Renal pelvis (tissue), 12 donors: ENCODE measurements at places on chromosomes 7 and 10. TPM values are rescaled to one million over a fixed set of nuclear protein-coding genes. Genes with fewer than 3 reads are reported as not detected.
A peak's percentile ranks its signal among the peaks of the same experiment; 100 is the strongest.

GRCh38 chr10:81179805-81180452, 642.2 kb downstream of the SH2D4B start:
- peak; percentile 12 for DNase-seq

The C10orf67 gene
- 3.0 TPM for polyA plus RNA-seq

The CPA4 gene
- polyA plus RNA-seq, result 0.59 TPM

DNA sequence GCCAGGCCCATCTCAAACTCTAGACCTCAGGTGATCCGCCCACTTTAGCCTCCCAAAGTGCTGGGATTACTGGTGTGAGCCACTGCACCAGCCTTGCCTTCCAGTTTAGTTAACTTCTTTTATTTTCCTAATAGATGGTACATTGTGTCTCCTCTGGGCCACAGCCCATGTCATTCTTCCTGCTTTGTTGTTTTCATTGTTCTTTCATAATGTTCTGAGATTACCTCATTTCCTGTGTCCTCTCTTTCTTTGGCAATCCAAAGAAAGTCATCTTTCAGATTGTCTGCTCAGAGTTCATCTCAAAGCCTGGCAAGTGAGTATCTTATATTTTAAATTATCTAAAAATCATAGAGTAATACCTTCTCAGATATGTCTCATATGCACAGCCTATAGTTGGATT, at the start of gene OLAH:
OLAH (plus strand) TSS at position 270 of the 400 bp plus-strand sequence. CDS start 3,346 bp downstream, outside the sequence.
- DNase-seq, result no peak

- DNase-seq, result no peak
Observed at GRCh38 chr7:126637538-126637937, 615.2 kb downstream of the GRM8 start.

DNA sequence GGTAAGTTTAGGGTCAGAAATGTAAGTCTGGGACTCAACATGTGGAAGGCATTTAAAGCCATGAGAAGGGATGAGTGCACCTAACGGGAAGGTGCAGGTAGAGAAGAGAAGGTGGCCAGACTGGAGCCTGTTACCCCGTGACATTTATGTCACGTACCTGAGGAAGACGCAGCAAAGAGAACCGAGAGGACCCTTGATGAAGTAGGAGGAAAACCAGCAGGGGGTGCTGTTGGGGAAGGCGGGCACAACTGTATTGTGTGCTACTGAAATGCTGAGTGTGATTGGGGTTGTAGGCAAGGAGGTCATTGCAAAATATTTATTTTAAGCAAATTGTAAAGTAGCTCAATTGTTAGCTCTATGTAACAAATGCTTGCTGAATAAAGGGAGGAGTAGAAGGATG, 338.2 kb upstream of the PRKCQ start:
- DNase-seq, result no peak

GRCh38 chr10:120573355-120573754, 116.3 kb downstream of the PLPP4 start:
- DNase-seq, result no peak

The TMEM229A gene
- polyA plus RNA-seq, result 0.08 TPM

- DNase-seq, result no peak
Observed at GRCh38 chr7:133478591-133479135, 225.8 kb downstream of the EXOC4 start.

The HABP2 gene
- 0.52 TPM for polyA plus RNA-seq

DNA sequence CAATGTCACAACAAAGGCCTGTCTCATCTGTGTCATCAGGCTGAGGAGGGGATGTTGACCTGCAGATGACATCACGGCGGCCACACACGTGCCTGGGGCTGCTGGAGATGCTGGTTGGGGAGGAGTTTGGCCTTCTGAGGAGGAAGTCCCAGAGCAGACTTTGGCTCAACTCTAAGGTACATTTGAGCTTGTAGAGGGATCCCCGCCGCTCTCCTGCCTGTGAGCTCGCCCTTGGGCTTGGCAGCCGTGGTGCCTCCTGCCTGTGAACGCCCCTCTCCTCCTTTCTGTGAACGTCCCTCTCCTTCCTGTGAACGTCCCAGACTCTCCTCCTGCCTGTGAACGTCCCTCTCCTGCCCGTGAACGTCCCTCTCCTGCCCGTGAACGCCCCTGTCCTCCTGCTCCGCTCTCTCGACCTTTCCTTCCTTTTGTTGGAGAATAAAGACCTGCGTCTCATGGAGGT, 176.4 kb downstream of the DNAJB6 start:
- DNase-seq, result no peak

DNA sequence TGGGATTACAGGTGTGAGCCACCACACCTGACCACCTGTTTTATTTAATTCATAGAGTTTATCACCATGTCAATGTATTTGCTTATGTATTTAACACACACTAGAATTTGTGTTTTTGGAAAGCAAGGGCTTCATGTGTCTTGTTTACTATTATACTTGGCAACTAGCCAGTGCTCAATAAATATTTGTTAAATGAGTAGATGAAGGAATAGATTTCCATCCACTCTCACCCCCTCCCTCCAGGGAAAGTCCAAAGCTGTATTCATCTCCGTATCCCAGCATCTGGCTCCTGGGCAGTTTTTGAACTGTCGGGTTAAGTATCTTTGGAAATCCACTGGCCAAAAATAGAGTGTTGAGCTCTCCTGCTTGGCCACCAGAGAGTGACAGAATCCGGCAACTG, 4.6 kb upstream of the RADIL start:
- no peak for DNase-seq

DNA sequence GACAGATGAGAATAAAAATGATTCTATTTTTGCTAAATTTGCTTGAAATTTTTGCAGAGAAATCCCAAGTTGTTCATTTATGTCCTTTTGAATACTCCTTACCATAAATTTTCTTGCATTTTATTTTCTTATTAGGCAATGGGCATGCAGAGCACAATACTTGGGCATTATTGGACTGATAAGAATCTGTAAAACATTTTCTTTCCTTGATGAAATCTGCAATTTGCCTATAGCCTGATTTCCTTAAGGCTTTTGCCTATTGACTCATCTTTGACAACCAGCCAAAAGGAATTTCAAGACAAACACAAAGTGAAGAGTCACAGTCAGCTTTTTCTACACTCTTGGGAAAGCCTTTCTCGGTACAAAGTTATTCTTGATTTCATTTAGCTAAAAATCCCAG, 30.5 kb upstream of the GNAT3 start:
- no peak for DNase-seq

- DNase-seq, result no peak
Observed at GRCh38 chr7:2470204-2471021, 5.8 kb downstream of the GRIFIN start.
